ENCODE measurements at places on chromosomes 4 and X.

DNA sequence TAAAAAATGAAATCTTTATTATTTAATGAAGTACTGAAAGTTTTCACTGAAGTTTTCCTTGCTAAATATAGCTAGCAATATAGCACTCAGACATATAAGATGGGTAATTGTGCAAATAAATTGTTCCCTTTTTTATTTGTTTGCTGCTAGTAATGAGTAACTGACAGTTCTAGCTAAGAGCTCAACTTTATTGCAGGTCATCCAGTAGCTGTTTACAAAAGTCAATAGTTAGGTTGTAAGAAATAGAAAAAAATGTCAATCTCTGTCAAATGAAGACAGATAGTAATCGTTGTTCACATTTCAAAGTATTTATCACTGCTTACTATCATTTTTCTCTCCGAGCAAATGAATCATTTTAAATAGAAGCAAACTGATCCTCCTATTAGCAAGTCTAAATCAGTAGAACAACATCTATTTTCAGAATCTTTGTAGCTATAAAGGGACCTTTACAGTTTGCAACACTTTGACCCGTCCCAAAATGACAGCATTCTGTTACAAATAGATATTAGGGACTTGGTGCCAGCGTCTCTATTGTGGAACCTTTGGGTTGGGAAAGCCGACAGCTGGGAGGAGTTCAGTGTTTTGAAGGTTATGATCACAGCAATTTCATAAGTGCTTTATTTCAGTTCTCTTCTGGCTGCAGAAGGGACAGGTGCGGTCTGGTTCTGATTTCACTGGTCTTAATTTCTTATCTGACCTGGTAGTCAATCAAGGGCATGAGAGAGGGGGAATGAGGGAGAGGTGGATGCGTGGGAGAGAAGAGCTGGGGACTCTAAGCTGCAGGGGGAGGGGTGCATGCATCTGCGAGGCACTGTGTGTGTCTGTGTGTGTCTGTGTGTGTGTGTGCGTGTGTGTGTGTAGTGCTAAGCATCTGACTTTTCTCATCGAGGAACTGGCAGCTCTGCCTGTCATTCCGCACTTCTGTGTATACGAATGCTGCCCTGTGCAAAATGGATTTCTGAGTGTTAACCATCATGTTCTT is 227.9 kb upstream of the PITX2 start:
- DNase-seq: no peak

DNA sequence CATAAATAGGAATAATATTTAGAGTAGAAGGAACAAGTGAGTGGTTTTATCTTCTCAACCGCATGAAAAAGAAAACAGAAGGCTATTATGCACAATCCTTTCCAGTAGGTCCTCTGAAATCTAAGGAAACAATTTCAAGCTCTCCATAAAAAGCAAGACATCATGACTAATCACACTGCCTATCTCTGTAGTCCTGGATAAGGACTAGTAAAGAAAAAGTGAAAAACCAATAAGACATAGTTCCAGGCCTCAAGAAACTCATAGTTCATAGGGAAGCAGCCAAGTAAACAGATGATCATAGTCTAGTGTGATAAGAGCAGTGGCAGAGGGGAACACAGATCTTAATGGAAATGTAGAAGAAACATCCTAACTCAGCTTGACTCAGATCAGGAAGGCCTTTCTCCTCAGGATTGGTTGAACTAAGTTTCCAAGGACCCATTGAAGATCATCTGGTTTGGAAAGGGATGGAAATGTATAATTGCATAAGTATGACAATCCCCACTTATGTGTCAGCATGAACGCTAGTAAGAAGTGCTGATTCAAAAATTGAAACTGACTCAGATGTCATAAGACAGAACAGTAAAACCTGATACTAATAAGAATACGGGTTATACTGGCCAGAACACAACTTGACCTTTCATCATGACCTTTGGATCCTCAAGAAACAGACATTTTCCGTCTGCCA is 155.3 kb downstream of the GRIA3 start:
- no peak for DNase-seq

GRCh38 chr4:76665153-76665552 is 230.1 kb downstream of the SHROOM3 start:
- no peak for DNase-seq

DNA sequence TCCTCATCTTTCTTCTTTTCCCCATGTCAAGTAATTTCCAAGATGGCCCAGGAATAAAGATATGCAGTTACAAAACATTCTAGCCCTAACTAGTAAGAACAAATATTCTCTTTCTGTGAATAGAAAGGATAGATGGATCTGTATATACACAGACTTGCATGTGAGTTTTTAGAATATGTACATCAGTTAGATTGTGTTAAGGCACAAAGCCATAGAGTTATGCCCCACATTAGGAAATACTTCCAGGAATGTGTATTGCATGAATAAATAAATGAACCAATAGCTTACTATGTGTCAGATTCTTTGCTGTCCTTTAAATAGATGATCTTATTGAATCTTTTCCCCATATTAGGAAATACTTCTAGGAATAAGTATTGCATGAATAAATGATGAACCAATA is 46.0 kb upstream of the TMPRSS11E start:
- DNase-seq: no peak

DNA sequence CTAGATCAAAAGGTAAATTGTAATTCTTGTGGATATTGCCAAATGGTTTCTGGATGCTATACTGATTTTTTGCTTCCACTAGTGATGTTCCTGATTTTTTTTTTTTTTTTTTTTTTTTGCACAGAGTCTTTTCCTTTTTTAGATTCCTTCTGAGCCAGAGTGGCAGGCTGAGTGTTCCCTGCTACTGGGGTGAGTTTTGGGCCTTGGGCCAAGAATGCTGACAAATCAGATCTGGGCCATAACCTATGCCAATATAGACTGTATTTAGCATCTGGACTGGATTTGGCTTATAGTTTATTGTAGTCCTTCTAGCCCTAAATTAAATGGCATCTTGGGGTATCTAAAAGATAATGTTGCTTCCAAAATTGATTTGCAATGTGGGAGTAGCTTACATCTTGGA is 52.8 kb downstream of the REPS2 start:
- no peak for DNase-seq

Data from uterus (tissue), 4 donors.